Erythroblast (primary cell): ENCODE measurements at places on chromosomes 7 and 10.
A peak's percentile ranks its signal among the peaks of the same experiment; 100 is the strongest.

- DNase-seq = no peak
Observed at GRCh38 chr10:100866575-100867098, 46.1 kb upstream of the SLF2 start.

DNA sequence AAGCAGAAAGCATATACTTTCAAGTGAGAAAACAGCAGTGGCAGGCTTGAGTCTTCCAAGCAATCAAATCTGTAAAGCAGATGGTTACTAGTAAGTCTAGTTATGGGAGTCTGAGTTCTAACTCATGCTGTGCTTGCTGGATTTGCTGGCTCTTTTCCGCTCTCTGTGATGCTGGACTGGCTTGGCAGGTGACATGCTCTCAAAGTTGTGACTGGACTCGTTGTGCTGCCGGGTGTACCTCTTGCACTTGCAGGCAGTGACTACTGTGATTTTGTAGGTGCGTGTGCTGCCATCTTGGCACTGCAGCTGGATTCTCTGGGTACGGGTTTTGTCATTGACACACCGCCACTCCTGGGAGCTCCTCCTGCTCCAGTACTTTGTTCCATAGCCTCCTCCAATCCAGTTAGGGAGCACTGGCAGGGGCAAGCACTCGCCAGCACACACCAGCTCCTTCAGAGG is 3.1 kb downstream of the SOSTDC1 start:
- no peak for DNase-seq

DNA sequence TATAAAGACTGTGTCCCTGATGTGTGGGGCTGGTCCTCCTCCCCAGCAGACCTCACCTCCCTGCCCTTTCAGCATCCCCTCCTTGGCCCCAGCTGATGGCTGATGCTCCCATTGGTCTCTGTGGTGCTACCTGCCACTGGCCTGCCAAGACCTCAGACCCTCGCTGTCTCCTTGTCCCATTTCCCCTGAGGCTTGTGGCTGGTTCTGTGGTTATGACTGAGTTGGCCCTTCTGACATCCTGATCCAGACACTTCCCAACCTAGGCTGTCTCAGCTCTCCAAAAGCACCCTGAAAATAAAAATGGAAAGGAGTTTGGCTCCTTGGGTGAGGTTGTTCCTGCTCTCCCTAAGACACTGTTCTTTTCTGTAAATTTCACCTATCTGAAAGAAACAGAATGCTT is 214.2 kb downstream of the RPS24 start:
- no peak for DNase-seq

DNA sequence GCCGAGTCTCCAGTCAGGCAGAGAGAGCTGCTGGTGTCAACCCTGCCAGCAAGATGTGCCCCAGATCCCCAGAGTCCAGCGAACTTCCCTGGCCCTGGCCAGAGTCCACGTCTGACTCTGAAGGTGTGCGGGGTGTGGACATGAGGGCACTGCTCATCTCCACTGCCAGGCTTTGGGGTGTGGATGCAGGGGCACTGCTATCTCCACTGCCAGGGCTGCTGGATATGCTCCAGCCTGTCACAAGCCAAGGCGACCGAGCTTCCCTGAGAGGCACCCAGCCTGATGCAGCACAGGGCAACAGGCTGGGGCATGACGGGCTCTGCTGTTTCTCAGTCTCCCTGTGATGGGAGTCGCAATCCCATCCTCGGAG is 596.8 kb downstream of the PTPRN2 start:
- DNase-seq = no peak

- no peak for DNase-seq
Observed at GRCh38 chr10:1148855-1149605, 92.8 kb downstream of the WDR37 start.

DNA sequence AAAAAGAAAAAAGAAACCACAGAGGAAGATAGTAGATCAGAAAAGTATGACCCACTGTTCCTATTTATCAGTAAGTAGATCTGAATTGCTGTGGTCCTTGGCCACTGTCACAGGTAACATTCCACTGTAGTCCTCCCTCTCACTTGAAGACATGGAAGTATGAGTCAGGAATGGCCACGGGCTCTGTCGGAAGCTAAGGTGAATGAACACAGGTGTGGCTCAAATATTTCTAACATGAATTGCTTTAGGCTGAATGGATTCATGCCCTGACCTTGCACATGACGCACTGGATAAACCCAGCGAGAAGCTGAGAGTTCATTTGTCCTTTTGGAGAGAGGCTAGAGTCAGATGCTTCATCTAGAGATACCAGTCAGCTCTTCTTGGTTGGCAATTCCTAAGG is 224.5 kb upstream of the SP8 start:
- DNase-seq = no peak

DNA sequence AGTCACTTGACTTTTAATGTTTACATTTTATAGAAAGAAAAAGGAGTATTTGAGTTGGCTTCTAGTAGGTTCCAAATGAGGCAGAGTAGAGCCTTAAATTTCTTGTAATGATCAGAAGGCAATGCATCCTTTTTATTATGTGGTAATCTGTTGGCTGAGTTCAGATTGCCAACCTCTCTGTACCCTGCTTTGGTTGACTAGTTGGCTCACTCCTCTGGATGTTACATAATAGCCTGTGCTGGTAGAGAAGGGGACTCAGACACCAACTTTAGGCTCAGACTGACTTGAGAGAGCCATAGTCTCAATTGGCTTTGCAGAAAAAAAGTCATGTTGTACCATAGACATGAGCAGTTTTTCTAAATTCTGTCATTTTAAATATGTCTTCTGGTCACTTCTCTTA is 46.8 kb upstream of the GLCCI1 start:
- DNase-seq = no peak

GRCh38 chr7:130831817-130832481 is 97.9 kb upstream of the KLF14 start:
- DNase-seq = peak; percentile 69

- DNase-seq = no peak
Observed at GRCh38 chr7:40839881-40840280, 705.1 kb downstream of the SUGCT start.

- no peak for DNase-seq
Observed at GRCh38 chr7:151897161-151897731, 20.3 kb upstream of the PRKAG2 start.

DNA sequence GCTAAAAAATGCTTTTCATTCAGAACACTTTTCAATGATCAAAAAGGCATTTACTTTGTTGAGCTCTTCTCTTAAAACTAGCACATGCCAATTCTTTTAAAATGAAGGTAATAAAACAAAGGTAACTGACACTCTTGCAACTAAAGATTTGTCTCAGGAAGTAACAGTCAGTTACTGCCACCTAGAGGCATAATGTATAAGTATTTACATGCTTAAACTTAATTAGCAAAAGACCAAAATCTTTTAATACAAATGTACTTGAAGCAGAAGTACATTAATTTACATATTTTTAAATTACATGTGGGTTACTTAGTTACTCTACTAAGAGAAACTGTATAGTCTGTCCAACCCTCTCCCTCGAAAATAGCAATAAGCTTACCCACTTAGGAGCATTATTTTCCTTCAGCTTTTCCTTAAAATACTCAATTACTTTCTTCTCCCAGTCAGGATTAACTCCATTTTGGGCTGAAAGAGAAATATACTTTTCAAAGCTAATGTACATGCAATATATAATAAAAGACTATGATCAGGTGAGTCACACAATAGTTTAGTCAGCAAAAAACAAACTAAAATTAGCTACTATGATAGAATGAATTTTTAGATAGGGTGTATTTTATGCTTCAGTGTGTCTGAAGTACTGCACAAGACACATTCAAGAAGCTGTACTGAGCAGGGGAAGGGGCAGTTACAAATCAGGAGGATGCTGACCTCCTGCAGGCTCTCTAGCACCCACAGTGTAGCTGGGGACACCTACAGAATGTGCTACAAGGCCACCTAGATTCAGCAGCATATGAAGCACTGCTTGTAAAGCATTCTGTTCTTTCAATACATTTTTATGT is 13.0 kb downstream of the MCMBP start:
- peak; percentile 60 for DNase-seq

- no peak for DNase-seq
Observed at GRCh38 chr10:5566614-5567013, 41.9 kb downstream of the CALML3 start.

DNA sequence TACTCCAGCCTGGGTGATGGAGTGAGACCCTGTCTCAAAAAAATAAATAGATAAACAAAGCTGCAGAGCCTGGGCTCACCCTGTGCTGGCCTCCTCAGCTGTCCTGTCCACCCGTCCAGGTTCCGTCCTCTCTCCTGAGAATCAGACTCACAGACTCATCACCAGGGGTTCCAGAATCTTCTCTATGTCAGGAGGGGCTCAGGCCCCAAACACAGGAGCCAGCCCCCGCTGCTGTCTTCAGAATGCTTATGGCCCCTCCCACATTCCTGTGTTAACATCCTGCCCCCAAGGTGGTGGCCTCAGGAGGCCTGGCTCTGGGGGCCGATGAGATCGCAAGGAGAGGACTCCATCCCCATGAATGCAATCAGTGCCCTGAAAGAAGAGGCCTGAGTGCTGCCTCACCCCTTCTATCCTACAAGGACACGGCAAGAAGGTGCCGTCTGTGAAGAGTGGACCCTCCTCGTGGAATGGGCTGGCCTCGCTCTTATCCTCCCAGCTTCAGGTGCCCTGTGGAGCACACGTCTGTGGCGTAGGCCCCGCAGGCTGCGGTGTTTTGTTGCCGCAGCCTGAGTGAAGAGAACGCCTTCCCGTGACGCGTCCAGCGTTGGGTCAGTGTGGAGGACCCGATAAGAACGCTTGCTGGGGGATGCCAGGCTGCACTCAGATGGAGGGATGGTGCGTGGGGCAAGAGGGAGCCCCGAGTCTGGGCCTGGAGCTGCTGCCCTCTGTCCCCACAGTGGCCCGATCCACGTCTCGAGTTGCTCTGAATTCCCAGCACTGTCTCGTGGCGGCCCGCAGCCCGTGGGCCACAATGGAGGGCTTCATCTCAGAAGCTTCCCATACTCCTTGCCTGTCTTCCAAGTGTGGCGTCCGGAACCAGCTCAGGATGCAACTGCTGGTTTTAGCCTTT is 77.1 kb downstream of the INPP5A start:
- no peak for DNase-seq

DNA sequence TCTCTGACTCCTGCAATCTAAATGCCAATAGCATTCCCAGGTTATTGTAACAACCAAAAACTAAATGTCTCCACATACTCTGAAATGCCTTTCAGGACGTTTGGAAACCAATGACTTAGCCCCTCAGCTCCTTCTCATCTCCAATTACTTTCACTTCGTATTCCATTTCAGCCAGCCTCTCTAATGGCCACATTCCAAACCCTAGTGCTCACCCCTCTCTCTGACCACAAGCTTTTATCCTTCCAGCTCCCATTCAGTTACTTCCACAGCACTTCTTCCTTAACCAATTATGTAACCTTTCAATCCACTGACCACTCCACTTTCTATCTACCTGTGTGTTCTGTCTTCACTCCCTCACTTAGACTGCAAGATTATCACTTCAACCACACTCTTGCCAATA is 4.3 kb downstream of the NOC3L start:
- no peak for DNase-seq

DNA sequence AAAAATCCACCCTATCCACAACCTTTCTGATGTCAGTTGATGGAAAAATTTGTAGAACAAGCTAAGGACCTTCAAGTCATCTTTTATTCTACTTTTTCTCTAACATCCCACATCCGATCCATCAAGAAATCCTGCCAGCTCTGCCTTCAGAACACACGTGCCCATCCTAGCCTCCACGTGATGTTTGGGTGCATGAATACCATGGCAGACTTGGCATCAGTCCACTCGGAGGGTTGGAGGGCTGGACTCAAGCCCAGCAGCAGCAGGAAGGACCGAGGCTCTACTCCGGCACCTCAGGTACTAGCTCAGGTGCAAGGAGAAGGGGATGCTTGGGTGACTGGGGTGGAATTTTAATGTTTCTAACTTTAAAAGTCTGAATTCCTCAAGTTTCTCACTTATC is 428.6 kb downstream of the DPP6 start:
- no peak for DNase-seq

GRCh38 chr7:133140994-133141595 is 59.2 kb upstream of the CHCHD3 start:
- no peak for DNase-seq

DNA sequence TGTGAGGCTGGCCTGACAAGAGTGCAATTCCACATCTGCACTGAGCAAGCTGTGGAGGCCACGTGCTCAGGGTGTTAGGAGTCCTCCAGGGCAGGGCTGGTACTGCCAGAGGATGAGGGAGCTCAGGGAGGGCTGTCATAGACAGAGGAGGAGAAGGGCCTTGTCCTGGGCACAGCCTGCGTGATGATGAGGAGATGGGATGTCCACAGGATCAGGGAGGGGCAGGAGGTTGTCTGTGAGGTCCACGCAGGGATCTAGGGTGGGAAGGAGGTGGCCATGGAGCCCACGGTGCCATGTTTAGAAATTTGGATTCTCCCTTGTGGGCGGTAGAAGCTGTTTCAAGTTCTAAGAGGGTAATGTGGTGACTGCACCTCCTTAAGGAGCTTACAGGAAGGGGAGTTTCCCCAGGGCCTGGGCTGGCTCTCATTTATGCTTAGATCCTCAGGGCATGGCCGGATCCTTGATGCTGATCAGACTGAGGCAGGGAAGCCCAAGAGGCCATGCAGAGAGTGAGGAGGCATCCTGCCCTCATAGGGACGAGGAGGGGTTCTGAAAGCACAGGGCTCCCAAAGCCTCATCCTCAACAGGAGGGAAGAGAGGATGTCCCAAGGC is 30.3 kb downstream of the CHAT start:
- DNase-seq = no peak

DNA sequence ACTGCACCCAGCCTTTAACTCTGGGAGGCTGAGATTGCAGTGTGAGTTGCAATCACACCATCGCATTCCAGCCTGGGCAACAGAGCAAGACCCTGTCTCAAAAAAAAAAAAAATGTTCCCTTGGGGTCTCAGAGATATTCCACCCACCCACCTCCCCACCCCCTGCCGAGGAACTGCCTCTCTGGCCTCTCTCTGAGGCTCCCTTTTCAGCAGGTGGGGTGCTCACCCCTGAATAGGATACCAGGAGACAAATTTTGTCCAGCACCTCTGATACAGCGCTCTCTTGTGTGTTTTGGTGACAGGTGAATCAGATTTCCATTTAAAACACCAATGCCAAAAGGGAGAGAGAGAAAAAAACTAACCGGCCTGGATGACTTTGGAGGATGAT is 92.6 kb upstream of the KIF5B start:
- DNase-seq = no peak
